ENCODE measurements at places on chromosomes 12 and 14.

- DNase-seq, result no peak
These were observed 1.5 kb upstream of the FBRSL1 start for GRCh38 chr12:132488127-132489077.

GRCh38 chr12:64976131-64976530, 145.0 kb downstream of the WIF1 start:
- DNase-seq, result no peak

GRCh38 chr14:50823762-50824636, 7.0 kb downstream of the NIN start:
- no peak for DNase-seq

DNA sequence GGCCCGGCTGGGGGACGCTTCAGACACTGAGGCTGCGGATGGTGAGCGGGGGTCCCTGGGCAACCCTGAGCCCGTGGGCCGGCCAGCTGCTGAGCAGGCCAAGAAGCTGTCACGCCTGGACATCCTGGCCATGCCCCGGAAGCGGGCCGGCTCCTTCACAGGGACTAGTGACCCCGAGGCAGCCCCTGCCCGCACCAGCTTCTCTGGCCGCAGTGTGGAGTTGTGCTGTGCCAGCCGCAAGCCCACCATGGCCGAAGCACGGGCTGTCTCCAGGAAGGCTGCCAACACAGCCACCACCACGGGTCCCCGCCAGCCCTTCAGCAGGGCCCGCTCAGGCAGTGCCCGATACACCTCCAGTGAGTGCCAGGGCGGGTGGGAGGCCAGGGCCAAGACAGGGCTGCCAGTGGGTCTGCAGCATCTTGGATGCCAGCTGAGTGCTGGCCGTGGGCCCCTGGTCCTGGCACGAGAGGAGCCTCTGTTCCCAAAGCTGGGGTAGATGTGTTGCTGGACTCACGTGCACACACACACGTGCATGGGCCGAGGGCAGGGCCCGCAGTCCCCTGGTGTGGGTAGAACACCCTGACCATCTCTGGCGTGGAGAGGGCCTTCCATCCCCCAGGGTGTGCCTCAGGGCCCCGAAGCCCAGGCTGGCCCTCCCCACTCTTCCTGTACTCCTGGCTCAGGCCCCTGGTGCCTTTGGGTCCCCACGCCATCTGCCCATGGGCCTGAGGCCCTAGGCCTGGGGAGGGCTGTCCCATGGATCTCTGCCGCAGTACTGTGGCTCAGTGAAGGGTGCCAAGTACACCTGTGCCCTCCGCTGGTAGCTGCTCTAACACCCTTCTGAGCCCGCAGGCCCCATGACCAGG, 22.8 kb downstream of the CEP170B start:
- DNase-seq, result no peak

- peak; percentile 0 for DNase-seq
These were observed 149.9 kb downstream of the KIF26A start for GRCh38 chr14:104288272-104288671.

GRCh38 chr12:20985399-20985798, 145.6 kb upstream of the SLCO1B1 start:
- no peak for DNase-seq

DNA sequence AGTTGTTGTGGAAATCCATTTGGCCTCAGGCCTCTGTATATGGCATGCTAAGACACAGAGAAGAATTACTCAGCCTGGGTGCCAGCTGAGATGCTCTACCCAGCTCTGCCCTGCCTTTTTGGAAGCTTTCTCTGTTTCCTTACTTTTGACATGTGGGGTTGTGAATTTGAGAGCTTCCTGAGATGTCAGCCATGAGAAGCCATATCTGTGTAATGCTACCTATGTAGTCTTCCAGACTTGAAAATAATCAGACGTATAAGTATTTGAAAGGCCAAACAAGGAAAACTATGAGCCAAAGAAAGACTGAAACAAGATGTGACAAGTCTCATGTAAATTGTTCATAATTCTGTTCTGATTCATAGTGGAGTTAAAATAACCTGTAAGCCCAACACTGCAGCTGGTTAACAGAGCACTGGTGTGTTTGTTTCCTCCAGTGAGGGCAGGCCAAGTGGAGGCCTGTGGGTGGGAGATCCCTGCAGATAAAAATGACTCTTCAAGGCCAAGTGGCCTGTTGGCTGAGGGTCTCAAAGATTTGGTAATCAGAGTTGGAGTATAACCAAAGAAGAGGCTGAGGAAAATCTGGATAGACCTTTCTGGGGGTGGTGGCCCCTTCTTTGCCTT, 94.0 kb downstream of the TMX1 start:
- no peak for DNase-seq

- DNase-seq, result no peak
These were observed 193.9 kb downstream of the EMP1 start for GRCh38 chr12:13390381-13390861.

DNA sequence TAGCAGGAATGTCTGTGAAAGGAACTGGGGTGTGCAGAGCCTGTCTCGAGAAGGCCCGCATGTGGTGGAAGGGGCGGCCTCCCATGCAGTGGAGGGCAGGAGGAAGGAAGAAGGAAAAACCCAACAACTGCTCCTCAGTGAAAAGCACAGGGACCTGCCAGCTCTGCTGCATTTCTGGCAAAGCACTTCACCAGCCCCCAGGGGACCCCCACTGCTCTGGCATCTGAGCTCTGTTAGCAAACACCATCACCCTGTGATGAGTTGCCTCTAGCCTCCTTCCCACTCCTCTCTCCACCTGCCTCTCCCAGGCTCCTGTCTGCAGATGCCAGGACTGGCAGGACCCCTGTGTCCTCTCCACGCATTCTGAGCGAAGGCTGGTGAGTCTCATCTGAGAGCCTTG, 69.0 kb upstream of the DDX11 start:
- no peak for DNase-seq

DNA sequence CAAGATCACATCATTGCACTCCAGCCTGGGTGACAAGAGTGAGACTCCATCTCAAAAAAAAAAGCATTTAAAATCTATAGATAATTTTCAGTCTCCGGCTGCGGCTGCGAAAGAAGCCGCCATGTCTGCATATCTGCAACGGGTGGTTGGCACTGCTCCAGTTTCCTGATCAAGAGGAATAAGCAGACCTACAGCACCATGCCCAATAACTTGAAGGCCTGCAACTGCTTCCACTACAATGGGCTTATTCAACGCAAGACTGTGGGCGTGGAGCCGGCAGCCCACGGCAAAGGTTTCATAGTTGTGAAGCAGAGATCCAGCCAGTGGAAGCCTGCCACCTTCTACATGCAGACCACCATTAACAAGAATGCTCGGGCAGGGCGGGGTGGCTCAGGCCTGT, 30.6 kb upstream of the EID3 start:
- DNase-seq, result no peak
